ENCODE measurements at places on chromosomes 16 and 17. TPM values are rescaled to one million over a fixed set of nuclear protein-coding genes. Genes with fewer than 3 reads are reported as not detected.

The CCL8 gene
- total RNA-seq = 3.2 TPM

The BAHCC1 gene
- 4.8 TPM for total RNA-seq

The SEPTIN1 gene
- 2.2 TPM for total RNA-seq

The NPTX1 gene
- not detected for total RNA-seq

The FOXN1 gene
- not detected for total RNA-seq

The USH1G gene
- not detected for total RNA-seq

The TANC2 gene
- 29.1 TPM for total RNA-seq

The OR4D1 gene
- total RNA-seq = not detected

The NETO2 gene
- 4.8 TPM for total RNA-seq

The NPIPA3 gene
- total RNA-seq = 0.46 TPM

The MYH1 gene
- not detected for total RNA-seq
